ENCODE measurements at places on chromosomes 1 and 21.

DNA sequence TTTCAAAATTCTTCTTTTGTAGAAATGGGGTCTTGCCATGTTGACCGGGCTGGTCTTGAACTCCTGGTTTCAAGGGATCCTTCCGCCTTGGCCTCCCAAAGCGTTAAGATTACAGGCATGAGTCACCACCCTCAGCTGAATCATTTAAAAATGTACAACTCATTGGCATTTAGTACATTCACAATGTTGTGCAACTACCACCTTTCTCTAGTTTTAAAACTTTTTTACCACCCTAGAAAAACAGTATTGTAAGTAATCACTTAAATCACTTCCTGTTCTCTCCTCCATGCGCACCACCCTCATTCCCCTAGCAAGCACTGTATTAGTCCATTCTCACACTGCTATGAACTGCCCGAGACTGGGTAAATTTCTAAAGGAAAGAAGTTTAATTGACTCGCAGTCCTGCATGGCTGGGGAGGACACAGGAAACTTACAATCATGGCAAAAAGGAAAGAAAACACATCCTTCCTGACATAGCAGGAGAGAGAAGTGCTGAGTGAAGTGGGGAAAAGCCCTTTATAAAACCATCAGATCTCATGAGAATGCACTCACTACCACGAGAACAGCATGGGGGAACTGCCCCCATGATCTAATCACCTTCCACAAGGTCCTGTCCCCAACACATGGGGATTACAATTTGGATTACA, 14.4 kb upstream of the THEM5 start:
- no peak for DNase-seq

- DNase-seq = no peak
Observed at GRCh38 chr1:152933196-152933595, 13.8 kb upstream of the SPRR5 start.

DNA sequence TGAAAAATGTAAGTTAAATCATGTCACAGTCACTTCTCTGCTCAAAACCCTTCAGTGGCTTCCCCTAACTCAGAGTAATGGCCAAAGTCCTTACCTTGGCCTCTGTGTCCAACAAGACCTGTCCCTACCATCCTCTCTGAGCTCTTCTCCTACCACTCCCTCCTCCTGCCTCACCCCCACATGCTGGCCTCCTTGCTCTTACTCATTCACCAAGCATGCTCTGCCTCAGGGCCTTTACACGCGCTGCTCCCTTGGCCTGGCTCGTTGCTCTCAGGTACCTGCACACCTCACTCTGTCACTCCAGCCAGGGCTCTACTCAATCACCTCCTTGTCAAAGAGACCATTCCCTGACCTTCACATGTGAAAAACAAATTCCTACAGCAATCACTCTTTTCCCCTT, 54.2 kb downstream of the SEC16B start:
- DNase-seq = no peak

DNA sequence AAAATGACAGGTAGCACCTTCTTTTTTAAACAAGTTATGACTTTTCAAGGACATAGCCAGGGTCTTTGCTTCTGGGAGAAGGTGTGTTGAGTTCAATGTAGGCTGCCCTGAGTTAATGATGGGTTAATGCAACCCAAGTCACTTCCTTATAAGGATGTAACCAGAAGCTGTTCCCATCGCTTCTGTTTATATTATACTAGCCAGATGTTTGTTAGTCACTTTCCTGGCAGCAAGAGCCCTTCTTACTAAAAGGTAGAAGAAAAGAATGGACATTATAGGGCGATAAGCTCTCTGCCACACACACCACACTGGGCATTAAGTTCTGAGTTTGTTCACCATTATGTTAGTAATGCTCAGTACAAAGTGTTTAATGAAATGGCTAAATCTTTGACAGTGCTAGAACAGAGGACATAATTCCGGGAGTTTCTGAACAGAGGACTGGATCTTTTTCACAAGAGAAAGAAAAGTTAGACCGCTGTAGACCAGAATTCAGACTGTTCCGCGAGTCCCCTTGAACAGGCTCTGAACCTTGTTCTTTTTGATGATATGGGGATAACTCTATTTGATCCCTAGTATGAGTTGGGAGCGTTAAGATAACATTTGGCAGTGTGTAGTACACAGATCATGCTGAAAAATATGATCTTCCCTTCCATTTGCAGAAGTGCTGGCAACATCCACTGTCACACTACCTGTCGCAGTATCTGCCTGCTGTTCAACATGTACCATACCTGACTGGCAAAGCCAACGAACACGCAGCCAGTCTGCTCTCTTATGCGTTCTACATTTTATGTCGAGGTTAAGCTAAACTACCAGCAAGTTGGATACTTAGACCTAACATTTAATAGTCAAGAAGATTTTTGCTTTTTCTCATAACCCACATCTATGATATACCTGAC, 41.0 kb downstream of the DEGS1 start:
- DNase-seq = no peak

- no peak for DNase-seq
Observed at GRCh38 chr1:47023268-47024140, at the start of gene CYP4X1. TSS of gene CYP4X1 (plus strand) at chr1:47023669. CDS start at chr1:47023818, 149 bp downstream.

- DNase-seq = no peak
Observed at GRCh38 chr1:44790968-44791801, 3.2 kb upstream of the BEST4 start.

DNA sequence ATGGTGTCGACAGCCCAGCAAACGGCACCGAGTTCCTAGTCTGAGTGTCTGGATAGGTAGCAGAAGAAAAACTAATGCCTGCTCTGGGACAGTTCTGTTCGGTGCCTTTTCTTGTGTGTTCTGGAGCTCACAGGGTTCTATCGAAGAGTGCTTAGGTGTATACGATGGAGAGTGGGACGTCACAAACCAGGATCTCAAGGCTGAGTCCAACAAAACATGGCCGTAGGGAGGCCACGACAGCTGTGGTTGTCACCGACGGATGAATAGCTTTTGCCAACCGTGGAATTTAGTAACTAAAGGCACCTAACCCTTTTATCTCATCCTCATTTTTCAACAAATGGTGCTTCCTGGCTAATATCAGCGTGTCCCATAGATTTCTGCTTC, 635 bp upstream of the SYNJ1 start:
- no peak for DNase-seq

- DNase-seq = no peak
Observed at GRCh38 chr1:28266920-28267322, 7.6 kb downstream of the SESN2 start.

- no peak for DNase-seq
Observed at GRCh38 chr1:10561497-10561896, 86.7 kb downstream of the PEX14 start.

GRCh38 chr21:45301521-45302081, 13.9 kb upstream of the POFUT2 start:
- no peak for DNase-seq

GRCh38 chr1:26281971-26282370, 2.1 kb downstream of the SH3BGRL3 start:
- DNase-seq = no peak

- DNase-seq = no peak
Observed at GRCh38 chr1:201183209-201183608, 7.4 kb upstream of the IGFN1 start.

DNA sequence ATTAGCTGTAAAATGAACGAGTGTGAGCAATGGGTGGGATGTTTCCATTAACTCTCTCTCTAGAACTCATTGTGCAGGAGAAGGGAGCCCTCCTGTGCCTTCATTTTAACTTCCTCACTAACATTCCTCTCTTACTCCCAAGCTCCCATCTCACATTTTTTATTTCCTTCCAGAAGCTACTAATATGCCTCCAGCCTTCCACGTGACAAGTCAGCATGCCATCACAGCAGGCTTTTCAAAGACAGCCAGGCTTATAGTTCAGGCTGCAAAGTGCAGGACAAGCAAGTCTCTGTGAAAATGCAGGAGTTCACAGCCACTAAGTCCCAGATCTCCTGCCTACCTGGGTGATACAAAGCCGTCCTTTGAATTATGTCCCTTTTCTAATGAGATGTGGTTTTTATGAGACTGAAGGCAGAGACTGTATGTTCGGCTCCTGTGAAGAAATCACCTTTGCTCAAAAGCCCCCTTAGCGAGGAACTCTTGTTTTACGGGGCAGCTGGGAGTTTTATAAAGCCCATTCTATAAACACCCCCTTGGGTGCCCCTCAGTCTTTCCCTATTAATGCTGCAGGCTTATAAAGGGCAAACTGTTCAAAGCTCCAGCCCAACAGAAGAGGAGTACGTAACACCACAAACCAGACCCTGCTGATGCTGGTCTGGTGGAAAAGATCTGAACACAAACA, 14.8 kb upstream of the ANGPTL7 start:
- no peak for DNase-seq

GRCh38 chr1:47224676-47225399, 7.2 kb downstream of the TAL1 start:
- no peak for DNase-seq

DNA sequence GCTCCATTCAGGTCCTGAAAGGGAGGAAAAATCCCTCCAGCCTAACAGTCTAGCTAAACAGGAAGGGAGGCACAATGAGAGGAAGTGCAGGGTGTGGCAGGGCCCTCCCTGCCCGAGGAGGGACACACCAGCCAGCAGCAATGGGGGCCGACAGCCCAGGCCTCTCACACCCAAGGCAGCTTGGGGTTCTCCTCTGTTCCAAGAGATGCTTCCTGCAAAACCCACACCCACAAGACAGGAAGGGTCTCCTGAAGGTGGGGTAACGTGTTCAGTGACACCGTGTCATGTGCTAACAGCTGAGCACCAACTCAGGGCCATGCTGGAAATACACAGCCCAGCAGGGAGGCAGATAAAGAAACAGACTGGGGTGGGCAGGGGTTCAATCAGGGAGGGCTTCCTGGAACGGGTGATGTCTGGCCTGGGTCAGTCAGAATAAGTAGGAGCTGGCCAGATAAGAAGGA, 10.2 kb downstream of the ECE1 start:
- DNase-seq = no peak

DNA sequence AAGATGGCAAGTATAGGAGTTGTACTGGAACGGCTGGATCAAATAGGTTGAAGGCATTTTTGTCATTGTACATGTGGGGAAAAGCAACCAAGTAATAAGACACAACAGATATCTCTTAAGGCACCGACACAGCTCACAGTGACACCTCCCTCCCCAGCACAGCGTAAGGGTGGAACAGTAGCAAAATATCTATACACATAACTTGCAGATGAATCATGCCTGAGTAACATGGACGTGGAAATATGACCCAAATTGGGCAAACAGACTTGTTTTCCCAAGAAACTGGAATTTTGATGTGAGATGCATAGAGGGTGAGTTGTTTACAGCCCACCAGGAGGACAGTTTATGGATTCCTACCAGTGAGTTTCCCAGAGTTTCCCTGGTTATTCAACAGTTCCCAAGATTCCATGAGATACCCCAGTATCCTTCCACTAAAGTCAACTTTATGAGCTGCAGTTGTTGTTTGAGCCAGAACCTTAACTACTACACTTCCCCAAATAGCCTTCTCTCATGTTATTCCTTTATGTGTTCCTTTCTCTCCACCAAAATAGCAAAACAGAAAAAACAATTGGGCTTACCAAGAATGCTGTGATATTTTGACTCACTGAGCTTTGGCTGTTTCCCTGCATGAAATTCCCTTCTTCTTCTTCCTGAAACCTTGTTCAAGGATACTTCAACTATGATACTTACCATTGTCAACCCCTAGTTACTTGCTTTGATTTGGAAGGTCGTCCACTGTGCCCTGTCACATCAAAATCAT, 7.1 kb upstream of the DR1 start:
- no peak for DNase-seq

DNA sequence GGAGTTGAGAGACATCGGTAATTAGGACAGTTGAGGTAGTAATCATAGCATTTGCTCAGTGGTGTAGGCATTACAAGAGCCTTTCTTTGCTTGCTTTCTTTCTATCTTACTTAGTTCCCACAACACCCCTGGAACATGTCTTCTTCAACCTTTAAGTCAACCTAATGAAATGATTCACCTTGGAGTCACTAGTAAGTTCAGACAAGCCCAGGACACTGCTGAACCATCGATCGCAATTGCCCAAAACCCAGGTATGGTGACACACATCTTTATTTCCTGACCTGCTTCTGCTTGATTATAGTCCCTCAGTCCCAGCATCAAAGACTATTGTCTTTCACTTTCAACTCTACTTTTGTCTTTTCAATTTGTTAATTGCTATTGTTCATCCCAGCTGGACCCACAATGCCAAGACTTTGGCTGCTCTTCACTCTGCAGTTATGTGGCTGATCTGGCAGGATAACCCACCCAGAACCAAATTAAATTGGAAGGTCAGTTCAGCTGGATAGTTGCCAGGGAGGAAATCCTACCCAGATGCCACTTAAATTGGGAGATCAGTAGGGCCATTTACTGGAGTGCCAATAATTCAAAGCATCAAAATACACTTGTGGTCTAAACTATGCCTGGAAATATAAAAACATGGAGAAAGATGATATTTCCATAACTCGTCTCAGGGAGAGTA, 272.9 kb downstream of the RWDD3 start:
- no peak for DNase-seq

DNA sequence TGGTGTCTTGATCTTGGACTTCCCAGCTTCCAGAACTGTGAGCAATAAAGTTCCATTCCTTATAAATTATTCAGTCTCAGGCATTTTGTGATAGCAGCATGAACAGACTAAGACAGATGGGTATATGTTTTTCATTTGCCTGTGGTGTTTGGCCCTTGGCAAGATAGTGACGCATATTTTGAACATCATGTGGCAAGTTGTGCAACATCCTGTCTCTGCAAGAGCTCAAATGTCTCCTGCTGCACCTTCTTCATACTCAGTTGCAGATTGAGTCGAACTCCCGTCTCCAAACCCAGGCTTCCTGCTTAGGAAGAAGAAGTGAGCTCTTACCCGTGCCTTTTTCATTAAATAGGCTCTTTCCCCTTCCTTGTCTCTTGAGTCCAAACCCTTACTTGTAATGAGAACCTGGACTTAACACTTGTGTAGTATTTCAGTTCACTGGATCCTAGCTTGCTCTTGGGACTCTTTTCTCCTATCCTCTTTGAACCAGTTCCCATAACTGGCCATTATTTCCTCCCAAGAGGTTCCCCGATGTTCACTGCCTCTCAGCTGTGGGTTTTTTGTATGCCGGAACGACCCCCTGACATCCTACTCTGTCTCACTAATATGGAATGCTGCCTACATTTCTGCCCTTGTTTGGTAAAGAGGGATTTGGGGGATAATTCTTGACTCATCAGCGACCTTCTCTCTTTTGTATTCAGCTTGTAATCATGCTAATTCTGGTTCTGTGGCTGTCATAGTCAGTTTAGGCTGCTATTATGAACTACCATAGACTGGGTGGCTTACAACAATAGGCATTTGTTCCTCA, 125.0 kb upstream of the KCNK2 start:
- no peak for DNase-seq

- no peak for DNase-seq
Observed at GRCh38 chr1:90277270-90277669, 282.4 kb downstream of the ZNF326 start.

GRCh38 chr21:34696121-34696520, 27.3 kb downstream of the CLIC6 start:
- no peak for DNase-seq

DNA sequence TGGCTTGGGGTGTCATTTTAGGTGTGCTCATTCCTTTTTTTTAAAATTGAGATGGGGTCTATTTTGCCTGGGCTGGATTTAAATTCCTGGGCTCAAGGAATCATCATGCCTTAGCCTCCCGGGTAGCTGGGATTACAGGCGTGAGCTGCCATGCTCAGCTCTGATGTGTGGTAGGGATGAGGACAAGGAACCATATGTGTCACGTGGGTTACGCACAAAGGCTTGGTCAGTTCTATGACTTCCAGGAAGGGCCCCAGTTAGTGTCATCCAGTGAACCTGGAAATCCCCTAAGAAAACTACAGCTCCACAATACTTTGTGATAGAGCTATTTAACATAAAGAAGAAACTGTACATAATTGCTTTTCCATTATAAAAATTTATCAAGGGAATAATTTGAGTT, 6.7 kb upstream of the METTL25B start:
- no peak for DNase-seq

- no peak for DNase-seq
Observed at GRCh38 chr21:41631564-41632461, 123.9 kb upstream of the TMPRSS2 start.

Data from iPS DF 19.7 (cell line).